ENCODE measurements at places on chromosomes 6 and 20.

GRCh38 chr20:47795214-47795907 lies 10.1 kb upstream of the SULF2 start:
- DNase-seq, result no peak

- no peak for DNase-seq
Observed at GRCh38 chr6:107673076-107673494, 151.0 kb downstream of the SCML4 start.

- DNase-seq, result no peak
Observed at GRCh38 chr6:92538275-92538674, 881.1 kb downstream of the EPHA7 start.

DNA sequence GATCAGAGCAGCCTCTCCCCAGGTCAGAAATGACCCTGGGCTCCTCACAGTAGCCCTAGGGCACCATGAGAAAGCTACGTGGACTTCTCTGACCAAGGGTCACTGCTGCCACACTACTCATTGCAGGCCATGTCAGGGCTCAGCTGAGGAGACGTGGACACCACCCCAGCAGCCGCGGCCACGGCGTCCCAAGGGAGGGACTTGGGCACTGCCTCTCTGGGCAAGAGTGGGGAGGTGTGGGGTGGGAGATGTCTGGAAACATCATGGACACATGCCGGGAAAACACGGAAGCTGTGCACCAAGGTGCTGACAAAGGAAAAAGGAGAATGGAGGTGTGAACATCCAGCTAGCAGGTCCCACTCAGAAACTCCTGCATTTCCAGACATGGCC lies 9.0 kb downstream of the GMEB2 start:
- DNase-seq, result no peak

DNA sequence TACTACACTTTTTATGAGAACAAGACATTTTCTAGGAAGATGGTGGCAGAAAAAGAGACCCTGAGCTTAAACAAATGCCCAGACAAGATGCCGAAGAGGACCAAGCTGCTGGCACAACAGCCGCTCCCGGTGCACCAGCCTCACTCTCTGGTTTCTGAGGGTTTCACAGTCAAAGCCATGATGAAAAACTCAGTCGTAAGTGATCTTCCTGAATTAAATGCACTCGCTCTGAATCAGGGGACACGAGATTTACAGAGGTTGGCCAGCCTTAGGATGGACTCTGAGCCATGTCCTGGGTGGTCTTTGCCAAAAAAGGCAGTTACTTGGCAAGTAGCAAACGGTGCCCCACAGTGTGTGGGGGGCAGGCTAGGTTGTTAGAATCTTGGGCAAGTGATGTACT lies 423 bp downstream of the PACRG start:
- DNase-seq, result no peak
